ENCODE measurements at places on chromosomes 3 and 15. TPM values are rescaled to one million over a fixed set of nuclear protein-coding genes. Genes with fewer than 3 reads are reported as not detected.

DNA sequence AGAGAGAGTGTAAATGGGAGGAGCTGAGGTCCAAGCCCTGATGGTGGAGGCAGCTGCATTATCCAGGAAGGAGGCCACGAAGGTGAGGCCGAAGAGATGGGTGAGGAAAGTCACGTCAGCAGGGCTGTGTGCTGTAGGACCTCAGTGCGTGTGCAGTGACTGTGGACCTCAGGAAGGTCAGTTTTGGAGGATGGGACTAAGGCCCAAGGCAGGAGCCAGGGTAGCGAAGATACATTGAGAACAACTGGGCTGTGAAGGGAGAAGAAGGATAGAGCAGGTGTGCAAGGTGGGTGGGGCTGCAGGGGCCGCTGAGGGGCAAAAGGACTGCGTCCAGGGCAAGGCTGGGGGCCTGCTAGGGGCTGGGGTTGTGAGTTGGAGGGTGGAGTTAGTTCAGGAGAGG, 4.9 kb downstream of the KLHL40 start:
- no peak for DNase-seq

- DNase-seq: no peak
Observed at GRCh38 chr3:131846296-131846924, 188.4 kb downstream of the CPNE4 start.

GRCh38 chr3:8488411-8488810, 13.2 kb upstream of the LMCD1 start:
- no peak for DNase-seq

GRCh38 chr15:43100971-43101370, 4.9 kb downstream of the UBR1 start:
- no peak for DNase-seq

DNA sequence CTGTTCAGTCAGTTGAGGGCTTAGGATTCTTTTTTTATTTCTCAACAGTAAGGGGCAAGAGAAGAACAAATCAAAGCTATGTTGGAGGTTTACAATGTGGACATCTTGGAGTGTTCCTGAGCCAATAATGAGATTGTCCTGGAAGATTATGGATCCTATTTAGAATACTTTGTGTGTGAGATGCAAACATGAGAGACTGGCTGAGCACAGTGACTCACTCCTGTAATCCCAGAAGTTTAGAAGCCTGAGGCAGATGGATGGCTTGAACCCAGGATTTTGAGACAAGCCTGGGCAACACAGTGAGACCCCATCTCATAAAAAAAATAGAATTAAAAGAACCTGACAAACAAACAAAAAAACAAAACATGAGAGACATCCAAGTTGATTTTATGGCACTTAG, 351.6 kb downstream of the GAP43 start:
- DNase-seq: peak; percentile 10

DNA sequence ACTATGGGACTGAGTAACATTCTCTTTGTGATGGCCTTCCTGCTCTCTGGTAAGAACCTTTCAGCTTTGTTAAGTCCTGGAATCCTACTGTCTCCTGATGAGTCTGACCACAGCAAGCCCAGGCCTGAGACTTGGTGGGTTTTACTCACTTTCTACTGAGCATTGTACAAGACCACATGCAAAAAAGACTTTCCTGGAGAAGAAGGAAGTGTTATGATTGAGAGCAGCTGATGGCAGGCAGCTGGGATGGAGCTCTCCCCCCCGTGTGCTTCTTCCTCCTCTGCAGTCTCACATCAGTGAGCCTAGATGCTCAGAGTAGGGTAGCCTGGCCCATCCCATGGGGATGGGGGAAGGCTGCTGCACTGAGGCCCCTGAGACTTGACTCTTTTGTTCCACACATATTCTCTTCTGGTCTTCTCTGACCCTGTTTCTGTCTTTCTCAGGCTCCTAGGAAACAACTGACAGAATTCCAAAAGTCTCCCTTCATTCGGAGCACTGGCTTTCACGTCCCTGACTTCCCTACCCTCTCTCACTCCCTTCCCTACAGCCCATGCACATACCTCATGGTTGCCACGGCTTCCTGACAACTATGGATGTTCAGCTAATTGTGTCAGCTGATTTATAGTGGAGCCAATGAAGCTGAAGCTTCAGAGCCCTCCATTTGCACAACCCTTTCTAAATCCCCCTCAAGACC, 36.6 kb downstream of the CD86 start:
- DNase-seq: no peak

DNA sequence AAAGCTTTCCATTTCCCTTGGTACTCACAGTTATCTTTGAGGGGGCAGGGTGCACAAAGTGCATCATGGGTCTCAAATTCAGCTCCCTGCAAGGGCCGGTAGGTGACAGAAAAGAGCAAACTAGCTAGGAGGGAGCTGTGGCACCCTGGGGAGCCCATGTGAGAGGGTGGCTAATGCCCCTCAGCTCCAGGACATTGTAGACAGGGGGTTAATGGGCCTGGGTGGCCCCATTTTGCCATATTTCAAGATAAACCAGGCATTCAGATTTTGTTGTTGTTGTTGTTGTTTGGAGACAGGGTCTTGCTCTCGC, 3.7 kb upstream of the SLC6A6 start:
- DNase-seq: no peak

DNA sequence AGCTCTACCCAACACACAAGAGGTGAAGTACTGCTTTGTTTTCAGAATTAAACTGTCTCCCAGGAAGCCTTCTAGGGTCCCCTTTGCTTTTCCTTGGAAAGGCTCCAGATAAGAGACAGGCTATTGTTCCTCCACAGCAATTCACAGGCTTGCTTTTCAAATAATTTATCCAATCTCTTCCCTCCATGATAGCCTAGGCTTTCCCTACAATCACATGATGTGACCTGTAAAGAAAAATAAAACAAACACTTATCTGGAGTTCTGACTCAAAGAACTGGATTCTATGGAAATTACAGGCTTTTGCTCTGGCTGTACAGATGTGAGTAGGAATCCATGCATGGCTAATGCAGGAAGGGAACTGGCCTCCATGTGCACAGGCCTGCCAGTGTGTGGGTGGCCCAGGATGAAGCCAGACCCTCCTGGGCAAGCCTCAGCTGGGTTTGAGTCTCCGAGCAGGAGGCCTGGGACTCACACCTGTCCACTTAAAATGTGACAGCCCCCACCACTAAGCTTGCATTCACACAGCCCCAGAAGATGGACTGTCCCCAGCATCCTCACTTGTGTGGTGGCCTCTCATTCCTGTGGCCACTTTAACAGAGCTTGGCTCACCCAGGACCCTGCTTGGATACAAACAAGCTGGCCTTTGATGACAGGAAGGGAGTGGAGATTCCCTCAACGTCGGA, 75.8 kb upstream of the LEKR1 start:
- peak; percentile 24 for DNase-seq

GRCh38 chr3:119542168-119542767, 17.1 kb downstream of the CD80 start:
- DNase-seq: no peak

DNA sequence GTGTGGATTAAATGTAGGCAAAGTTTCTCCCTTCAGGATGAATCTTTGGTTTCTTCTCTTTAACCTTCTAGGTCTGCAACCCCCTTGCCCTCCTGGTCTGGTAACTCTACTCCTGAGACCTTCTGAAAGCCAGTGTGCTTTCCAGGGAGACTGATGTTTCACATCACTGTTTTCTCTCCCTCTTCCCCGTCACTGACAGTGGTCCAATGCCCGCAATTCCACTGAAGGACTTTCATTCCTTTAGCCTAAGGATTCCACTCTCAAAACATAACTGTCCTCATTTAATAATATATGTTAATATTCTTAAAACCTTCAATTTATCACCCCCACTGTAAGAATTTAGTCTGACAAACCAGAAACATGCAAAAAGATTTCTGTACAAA, 101.5 kb upstream of the CPNE4 start:
- no peak for DNase-seq

GRCh38 chr15:71375934-71376333, 260.7 kb downstream of the THSD4 start:
- DNase-seq: peak; percentile 68

DNA sequence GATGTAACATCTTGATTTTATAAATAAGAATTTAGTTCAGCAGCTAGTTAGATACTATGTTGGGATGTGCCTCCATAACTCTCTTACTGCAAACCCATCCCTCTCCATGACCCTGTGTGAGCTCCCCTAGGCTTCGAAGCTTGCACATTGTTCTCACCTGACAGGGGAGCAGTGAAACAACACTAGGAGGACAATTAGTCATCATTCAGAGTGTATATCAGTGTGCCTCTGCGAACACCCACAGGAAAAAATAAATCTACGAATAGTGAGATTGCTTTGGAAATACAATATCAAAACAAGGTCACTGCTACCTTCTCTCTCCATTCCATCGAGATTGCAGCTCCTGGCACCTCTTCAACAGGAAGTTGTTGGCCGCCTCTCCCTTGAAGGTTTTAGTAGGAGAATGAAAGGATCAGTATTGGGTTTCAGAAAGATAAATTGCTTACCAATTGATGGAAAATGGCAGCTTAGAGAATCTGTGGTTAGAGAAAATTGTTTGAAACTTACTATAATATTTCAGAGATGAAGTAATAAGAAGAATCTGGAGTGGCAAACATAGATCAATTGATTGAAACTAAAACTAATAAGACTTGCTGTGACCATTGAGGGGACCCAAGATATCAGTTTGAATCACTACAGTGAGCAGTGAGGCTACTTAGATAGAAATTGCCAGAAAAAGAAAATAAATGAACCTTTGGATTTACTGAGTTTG, 103.2 kb downstream of the CHL1 start:
- no peak for DNase-seq

GRCh38 chr15:57690341-57690966, 16.1 kb upstream of the POLR2M start:
- DNase-seq: no peak

DNA sequence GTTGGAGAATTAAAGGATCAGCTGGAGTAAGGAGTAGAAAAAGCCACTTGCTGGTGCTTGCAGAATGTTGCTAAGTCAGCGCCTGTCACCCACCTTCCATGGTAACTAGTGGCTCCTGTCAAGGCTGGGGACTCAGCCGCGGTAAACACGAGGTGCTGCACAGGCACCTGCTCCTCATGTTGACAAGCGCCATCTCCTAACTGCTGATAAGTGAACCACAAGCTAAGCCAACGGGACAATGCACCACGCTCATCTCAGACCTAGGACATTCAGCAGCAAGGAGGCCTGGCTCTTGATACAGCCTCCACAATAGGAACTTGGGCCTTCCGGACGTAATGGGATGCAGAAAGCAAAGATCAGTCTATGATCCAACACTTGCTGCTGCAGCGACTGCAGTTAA, 264.4 kb downstream of the OCA2 start:
- no peak for DNase-seq

- DNase-seq: no peak
Observed at GRCh38 chr3:107660306-107660976, 137.7 kb downstream of the BBX start.

DNA sequence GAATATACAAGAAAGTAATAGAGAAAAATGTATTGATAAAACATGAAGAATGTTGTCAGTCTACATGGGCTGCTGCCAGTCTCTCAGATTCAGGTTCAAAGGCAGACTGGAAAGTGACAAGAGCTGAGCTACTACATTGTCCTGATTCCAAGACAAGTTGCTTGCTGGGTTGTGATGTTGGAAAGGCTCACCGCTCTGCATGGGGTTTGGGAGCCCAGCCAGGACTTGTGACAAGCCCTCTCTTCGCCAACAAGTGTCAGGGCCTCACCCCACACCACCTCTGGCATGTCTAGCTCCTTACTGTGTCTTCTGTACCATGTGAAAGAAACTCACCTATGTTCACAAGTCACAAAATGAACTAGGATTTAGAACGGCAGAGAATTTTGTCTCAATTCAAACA, 43.0 kb upstream of the SH3GL3 start:
- no peak for DNase-seq

GRCh38 chr3:68985146-68985790, 28.2 kb downstream of the EOGT start:
- no peak for DNase-seq

DNA sequence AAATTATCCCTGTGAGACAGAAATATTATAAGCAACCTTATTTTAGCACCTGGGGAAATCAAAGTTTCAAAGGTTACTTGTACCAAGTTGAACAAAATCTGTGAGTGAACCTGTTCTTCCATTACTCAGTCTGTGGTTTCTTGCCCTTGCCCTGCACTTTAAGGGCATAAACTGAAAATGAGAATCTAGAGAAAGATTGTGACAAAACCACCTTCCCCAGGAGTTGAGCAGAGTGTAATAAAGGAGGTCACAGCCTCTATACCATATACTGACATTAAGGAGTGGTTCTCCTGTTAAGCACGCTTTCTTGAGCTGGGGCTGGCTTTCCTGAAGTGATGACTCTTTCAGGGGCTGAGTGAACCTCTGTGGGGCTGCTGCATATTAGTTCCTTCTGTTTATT, 143.4 kb downstream of the PDCD6IP start:
- DNase-seq: no peak

DNA sequence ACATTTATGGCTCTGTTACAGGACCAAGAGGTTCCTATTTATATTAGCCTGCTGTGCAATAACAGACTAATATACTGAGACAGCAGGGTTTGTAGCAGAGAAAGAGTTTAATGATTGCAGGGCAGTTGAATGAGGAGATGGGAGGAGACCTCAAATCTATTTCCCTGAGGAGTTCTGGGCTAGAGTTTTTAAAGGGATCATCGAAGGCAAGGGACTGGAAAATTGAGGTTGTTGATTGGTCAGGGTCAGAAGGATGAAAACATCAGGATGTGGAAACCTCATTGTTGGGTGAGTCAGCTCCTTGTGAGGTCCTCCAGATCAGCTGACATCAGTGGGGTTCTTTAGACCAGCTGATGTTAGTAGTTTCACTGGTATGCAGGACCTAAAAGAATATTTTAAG, 60.6 kb upstream of the GOLGA8B start:
- DNase-seq: peak; percentile 87

- DNase-seq: peak; percentile 87
Observed at GRCh38 chr15:42207674-42208579, at the start of gene VPS39. TSS of gene VPS39 (minus strand) at chr15:42208304. CDS start at chr15:42208153, 151 bp downstream.

DNA sequence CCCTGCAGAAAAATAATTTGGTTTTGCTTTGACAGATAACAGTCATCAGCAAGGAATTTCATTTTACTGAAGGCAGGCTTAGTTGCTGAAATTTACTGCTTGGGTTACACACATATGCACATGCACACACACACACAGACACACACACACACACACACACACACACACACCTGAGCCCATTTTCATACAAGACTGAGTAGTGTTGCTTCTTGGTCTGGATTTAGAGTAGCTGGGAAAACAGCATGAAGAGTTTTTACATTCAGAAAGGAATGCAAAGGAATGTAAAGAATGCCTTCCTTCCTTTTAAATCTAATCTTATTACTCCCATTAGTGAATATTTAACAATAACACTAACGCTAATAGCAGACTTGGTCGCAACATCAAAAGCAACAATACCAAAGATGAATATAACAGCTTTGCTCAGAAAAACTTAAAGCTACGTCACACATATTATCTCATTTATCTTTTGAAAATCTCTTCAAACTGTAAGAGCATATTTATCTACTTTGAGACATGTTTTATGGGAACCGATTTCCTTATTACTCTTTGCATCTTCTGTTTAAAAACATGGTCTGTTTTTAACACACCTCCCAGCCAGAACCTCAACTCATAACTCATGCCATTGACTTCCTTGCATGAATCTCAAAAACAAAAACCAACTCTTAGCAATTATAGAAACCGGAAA, 32.5 kb downstream of the RFTN1 start:
- DNase-seq: peak; percentile 79

The SNX22 gene
- 0.17 TPM for total RNA-seq

The GOLGA8J gene
- total RNA-seq: not detected

The CSTA gene
- total RNA-seq: 7.9 TPM

The SLC7A14 gene
- total RNA-seq: 1.3 TPM

The TRH gene
- total RNA-seq: not detected

The CFAP91 gene
- total RNA-seq: 0.77 TPM

The CCR9 gene
- not detected for total RNA-seq

The TRIM42 gene
- not detected for total RNA-seq

The REC114 gene
- not detected for total RNA-seq

The NEDD4 gene
- 29.0 TPM for total RNA-seq

The PP2D1 gene
- total RNA-seq: not detected

The GOLGA6L7 gene
- total RNA-seq: not detected
